Mammary microvascular endothelial cell (primary cell): ENCODE measurements at places on chromosomes 3 and 15. TPM values are rescaled to one million over a fixed set of nuclear protein-coding genes. Genes with fewer than 3 reads are reported as not detected.

PIERCE2 gene
- total RNA-seq = 1.5 and 1.7 TPM in 2 replicates

GP9 gene
- total RNA-seq = 0.53 TPM in 1 of 2 replicates, not detected in the other

P2RY13 gene
- total RNA-seq = not detected in 2 replicates

FGD5 gene
- total RNA-seq = 49.4 and 50.4 TPM in 2 replicates

CMTM8 gene
- total RNA-seq = 7.7 and 9.9 TPM in 2 replicates

CPNE4 gene
- total RNA-seq = not detected in 2 replicates

NME9 gene
- 0.07 TPM in 1 of 2 replicates, not detected in the other for total RNA-seq

CLDN18 gene
- total RNA-seq = not detected in 2 replicates

CCR3 gene
- not detected in 2 replicates for total RNA-seq
